Right atrium auricular region (tissue), 2 donors: ENCODE measurements at places on chromosomes 13 and 19. TPM values are rescaled to one million over a fixed set of nuclear protein-coding genes. Genes with fewer than 3 reads are reported as not detected.

The SHISA2 gene
- not detected for total RNA-seq

The ZC3H4 gene
- total RNA-seq = 18.0 TPM

The ZNF568 gene
- total RNA-seq = 6.2 TPM

The SIGLEC9 gene
- total RNA-seq = 7.4 TPM

The PROZ gene
- not detected for total RNA-seq

The KCNK6 gene
- 3.8 TPM for total RNA-seq

The KBTBD6 gene
- 12.9 TPM for total RNA-seq

The MISP gene
- total RNA-seq = 1.5 TPM

The KLHL1 gene
- not detected for total RNA-seq

The SMIM17 gene
- total RNA-seq = not detected

The SLC6A16 gene
- total RNA-seq = 0.90 TPM

The METTL21C gene
- not detected for total RNA-seq

The FPR1 gene
- total RNA-seq = 22.7 TPM

The LIN37 gene
- total RNA-seq = 8.9 TPM

GRCh38 chr13:42970824-42971690 lies 21.0 kb downstream of the EPSTI1 start:
- H3K27me3 ChIP-seq = no peaks in the 10 kb centered on the region
- DNase-seq = no peak
- H3K4me3 ChIP-seq = no peak overlapping the region
- H3K36me3 ChIP-seq = no peaks in the 10 kb centered on the region
- no peak overlapping the region for H3K27ac ChIP-seq
- H3K4me1 ChIP-seq = peaks cover 23% of the 10 kb centered on the region

GRCh38 chr13:39881383-39881782 lies 225.9 kb downstream of the COG6 start:
- H3K27me3 ChIP-seq = no peaks in the 10 kb centered on the region
- H3K36me3 ChIP-seq = no peaks in the 10 kb centered on the region
- DNase-seq = no peak

DNA sequence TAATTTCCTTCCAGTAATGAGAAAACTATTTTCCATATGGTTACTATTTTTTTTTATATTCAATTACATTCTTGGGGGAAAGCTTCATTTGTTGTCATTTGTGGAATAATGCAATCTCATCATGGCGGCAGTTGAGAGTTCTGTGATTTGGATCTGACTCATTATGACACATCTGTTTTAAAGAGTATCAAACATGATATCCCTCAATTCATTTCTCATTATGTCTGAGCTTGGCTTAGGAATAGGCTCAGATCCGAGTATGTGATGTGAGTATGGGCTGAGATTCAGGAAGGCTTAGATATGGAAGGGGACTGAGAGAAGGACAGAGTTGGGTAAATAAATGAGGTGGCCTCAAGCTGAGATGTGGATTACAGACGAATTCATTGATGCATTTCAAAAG lies 64.4 kb downstream of the POSTN start:
- no peaks in the 10 kb centered on the region for H3K27me3 ChIP-seq
- H3K4me3 ChIP-seq = no peak overlapping the region
- DNase-seq = no peak

- H3K4me3 ChIP-seq = no peak overlapping the region
- no peak overlapping the region for H3K27ac ChIP-seq
- peaks cover 44% of the 10 kb centered on the region for H3K36me3 ChIP-seq
- no peaks in the 10 kb centered on the region for H3K27me3 ChIP-seq
- no peaks in the 10 kb centered on the region for H3K4me1 ChIP-seq
Observed at GRCh38 chr19:47142779-47143178, 12.1 kb downstream of the SAE1 start.

DNA sequence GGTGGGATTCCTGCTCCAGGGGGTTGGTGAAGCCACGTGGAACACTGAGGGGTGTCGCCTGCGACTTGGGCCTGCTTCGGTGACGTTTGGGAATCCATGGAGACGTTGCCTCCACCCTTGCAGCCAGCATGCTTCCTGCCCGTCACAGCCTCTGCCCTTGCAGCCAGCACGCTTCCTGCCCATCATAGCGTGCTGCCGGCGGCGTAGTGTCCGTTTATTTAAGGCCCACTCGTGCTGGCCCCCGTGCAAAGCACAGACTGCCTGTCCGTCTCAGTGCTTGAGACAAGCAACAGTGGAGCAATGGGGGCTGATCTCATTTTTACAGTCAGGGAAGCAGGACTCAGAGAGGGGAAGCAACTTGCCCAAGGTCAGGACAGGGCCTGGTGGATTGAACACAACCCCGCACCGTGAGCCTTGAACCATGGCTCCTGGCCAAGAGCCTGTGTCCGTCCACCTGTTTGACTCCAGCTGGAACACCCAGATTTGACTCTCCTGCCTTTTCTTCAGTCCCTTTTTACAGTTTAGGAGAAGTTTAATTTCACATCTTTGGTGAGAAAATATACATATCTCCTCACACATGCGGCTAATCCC lies 149.6 kb downstream of the TEX29 start:
- no peaks in the 10 kb centered on the region for H3K36me3 ChIP-seq
- DNase-seq = no peak
- no peaks in the 10 kb centered on the region for H3K27me3 ChIP-seq
- H3K27ac ChIP-seq = no peak overlapping the region
- H3K4me1 ChIP-seq = no peaks in the 10 kb centered on the region

DNA sequence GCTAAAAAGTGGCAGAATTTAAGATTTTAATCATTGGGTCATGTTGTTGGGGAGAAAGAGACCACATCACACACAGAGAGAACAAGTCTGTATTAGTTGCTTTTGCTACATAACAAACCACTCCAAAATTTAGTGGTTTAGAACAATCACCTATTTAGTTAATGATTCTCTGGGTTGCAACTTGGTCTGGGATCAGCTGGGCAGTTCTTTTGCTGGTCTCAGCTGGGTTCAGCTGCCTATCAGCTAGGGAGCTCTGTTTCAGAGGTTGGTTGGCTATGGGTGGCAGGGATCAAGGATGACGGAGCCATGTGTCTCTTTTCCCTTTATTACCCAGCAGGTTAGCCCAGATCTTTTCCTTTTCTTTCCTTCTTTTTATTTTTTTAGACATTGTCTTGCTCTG lies 8.9 kb downstream of the PINLYP start:
- H3K27me3 ChIP-seq = no peaks in the 10 kb centered on the region
- no peaks in the 10 kb centered on the region for H3K4me1 ChIP-seq
- no peak for DNase-seq
- no peak overlapping the region for H3K27ac ChIP-seq
- peaks cover 5% of the 10 kb centered on the region for H3K36me3 ChIP-seq
- H3K4me3 ChIP-seq = no peak overlapping the region

- no peaks in the 10 kb centered on the region for H3K27me3 ChIP-seq
- peaks cover 13% of the 10 kb centered on the region for H3K36me3 ChIP-seq
- H3K27ac ChIP-seq = no peak overlapping the region
Observed at GRCh38 chr13:32783067-32783466, 196.8 kb downstream of the PDS5B start.

GRCh38 chr19:35645680-35646511 lies 2.2 kb upstream of the COX6B1 start:
- H3K4me3 ChIP-seq = no peak overlapping the region
- no peaks in the 10 kb centered on the region for H3K27me3 ChIP-seq
- no peak for DNase-seq
- H3K27ac ChIP-seq = peak overlapping the region; percentile 87
- no peaks in the 10 kb centered on the region for H3K4me1 ChIP-seq
- H3K36me3 ChIP-seq = no peaks in the 10 kb centered on the region

DNA sequence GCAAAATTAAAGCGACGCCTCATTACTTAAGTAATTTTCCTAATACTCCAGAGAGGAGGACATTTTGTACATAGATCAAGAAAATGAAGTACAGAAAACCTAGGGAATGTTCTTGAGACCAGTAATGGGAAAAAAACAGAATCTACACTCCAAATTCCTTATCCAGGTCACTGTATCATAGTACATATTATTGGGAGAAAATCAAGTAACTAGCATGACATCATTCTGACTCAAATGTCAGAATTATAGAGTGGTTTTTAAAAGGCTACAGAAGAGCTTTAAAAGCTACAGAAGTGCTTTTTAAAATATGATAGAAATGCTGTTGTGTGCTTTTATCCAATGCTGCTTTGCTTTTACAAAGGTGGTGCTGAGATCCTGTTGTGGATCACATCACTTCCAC lies 86.3 kb upstream of the SLC15A1 start:
- peaks cover 14% of the 10 kb centered on the region for H3K36me3 ChIP-seq
- no peak for DNase-seq
- H3K4me1 ChIP-seq = peaks cover 10% of the 10 kb centered on the region
- H3K27me3 ChIP-seq = no peaks in the 10 kb centered on the region
- no peak overlapping the region for H3K27ac ChIP-seq

GRCh38 chr19:4519521-4520277 lies 1.4 kb upstream of the PLIN4 start:
- no peaks in the 10 kb centered on the region for H3K27me3 ChIP-seq
- no peak overlapping the region for H3K4me3 ChIP-seq
- H3K27ac ChIP-seq = peak overlapping the region; percentile 95
- H3K36me3 ChIP-seq = peaks cover 12% of the 10 kb centered on the region
- no peaks in the 10 kb centered on the region for H3K4me1 ChIP-seq

GRCh38 chr19:29499261-29499920 lies 26.4 kb upstream of the VSTM2B start:
- no peak overlapping the region for H3K27ac ChIP-seq
- no peaks in the 10 kb centered on the region for H3K36me3 ChIP-seq
- H3K4me3 ChIP-seq = no peak overlapping the region
- no peak for DNase-seq

GRCh38 chr19:15439821-15440641 lies 9.7 kb downstream of the WIZ start:
- no peak for DNase-seq
- no peak overlapping the region for H3K27ac ChIP-seq
- no peaks in the 10 kb centered on the region for H3K27me3 ChIP-seq
- peaks cover 4% of the 10 kb centered on the region for H3K36me3 ChIP-seq
